HFFc6 (cell line): ENCODE measurements at places on chromosomes 7 and 10. TPM values are rescaled to one million over a fixed set of nuclear protein-coding genes. Genes with fewer than 3 reads are reported as not detected.

DNA sequence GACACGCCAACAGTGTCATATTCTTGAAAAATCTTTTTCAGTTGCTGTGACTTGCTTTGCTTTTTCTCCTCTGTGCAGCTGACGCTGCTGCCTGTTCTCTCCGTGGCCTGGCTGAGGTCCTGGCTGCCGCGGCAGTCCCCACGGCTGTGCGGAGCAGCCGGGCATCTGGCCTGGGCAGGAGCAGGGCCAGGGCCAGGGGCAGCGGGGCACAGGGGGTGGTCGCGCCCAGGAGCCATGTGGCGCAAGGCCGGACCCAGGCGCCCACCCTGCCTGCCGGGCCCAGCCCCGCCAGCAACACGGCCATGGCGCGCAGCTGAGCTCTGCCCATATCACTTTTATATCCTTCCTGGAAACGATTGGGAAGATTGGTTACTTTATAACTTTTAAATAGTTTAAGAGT lies 109.4 kb upstream of the ACBD5 start:
- H3K4me1 ChIP-seq = no peaks in the 10 kb centered on the region
- DNase-seq = no peak
- no peaks in the 10 kb centered on the region for H3K36me3 ChIP-seq
- no peak overlapping the region for H3K4me3 ChIP-seq
- peaks cover 32% of the 10 kb centered on the region for H3K27me3 ChIP-seq

GNAI1 gene
- 58.8 to 65.3 TPM (median 64.1 TPM) in 3 replicates for total RNA-seq

- H3K27me3 ChIP-seq = peaks cover 3% of the 10 kb centered on the region; the same call in 1 of the 2 replicates
- H3K4me3 ChIP-seq = no peak overlapping the region
- no peak overlapping the region for H3K27ac ChIP-seq
- peaks cover 45% of the 10 kb centered on the region for H3K4me1 ChIP-seq
- DNase-seq = no peak
- H3K36me3 ChIP-seq = no peaks in the 10 kb centered on the region; the same call in 1 of the 2 replicates
Observed at GRCh38 chr7:15853832-15854470, 167.5 kb upstream of the MEOX2 start.

DNA sequence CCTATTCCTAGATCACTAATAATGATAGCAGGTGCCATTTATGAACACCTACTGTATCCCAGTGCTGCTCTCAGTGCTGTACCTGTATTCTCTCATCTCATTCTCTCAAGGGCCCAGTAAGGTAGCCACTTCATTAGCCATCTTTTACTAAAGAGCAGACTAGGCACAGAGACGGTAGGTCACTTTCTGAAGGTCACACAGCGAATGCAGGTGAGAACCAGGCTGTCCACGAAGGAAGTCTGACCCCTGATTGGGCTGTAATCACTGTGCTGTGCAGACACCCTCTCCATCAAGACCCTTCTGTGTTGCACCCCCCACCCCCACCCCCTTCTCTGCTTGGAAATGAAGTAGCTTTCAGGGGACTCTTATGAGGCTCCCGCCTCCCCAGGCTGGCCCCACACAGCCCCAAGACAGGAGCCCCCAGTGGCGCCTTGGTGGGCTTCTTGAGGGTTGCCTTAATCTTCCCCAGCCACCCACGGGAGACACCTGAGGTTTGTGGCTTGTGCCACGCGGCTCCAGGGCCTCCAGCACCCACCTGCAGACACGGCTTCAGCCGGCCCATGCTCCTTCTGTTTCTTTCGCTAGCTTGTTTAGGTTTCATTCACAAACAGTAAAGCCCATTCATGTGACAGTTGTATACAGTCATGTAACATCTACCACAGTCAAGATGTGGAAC lies 81.7 kb upstream of the FAM20C start:
- no peak for DNase-seq
- H3K4me1 ChIP-seq = peaks cover 15% of the 10 kb centered on the region
- H3K27ac ChIP-seq = no peak overlapping the region
- H3K27me3 ChIP-seq = peaks cover 3% of the 10 kb centered on the region
- H3K4me3 ChIP-seq = no peak overlapping the region

- no peak overlapping the region for H3K4me3 ChIP-seq
- no peak for DNase-seq
- no peaks in the 10 kb centered on the region for H3K27me3 ChIP-seq
- 0 out of 2 replicates have a peak, but pooled peaks cover 5% of the 10 kb centered on the region for H3K4me1 ChIP-seq
- no peak overlapping the region for H3K27ac ChIP-seq
Observed at GRCh38 chr7:107414198-107414597, 55.7 kb upstream of the GPR22 start.

DNA sequence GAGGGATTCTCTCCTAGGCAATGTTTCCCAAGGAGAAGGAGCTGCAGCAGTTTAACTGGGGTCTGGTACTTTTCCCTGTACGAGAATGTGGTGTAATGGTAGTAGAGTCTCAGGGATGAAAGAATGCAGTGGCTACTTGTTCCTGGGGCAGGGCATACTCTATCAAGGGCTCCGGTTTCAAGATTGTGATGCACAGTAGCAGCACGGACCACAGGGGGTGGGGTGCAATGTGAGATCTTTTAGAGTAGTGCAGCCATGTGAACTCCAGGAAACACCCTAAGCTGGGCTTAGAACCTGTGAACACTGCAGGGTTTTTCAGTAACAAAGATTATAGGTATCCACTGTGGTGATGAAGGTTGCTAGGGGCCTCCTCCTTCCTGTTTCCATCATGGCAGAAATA lies 903.9 kb downstream of the NRG3 start:
- no peak overlapping the region for H3K4me3 ChIP-seq
- no peaks in the 10 kb centered on the region for H3K36me3 ChIP-seq
- no peaks in the 10 kb centered on the region for H3K4me1 ChIP-seq

DOCK1 gene
- 46.1 to 55.8 TPM (median 53.9 TPM) in 3 replicates for total RNA-seq

GBX1 gene
- not detected in 3 replicates for total RNA-seq

DNA sequence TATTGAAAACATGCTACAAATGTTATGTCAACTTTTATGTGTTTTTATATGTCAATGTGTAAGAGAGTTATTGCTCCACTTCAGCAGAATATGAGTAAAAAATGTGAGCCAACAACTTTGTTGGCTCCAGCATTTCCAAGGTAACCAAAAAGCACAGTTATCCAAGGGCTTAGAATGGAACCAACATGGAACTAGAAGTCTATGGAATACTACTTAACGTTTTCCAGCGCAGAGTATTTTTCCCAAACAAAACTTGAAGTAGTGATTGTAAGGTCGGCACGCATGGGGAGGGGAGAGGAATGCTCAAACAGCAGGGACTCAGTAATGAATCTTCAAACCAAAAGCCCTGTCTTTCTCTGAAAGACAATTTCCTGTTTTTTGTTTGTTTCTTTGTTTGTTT lies 45.0 kb upstream of the TSPAN13 start:
- H3K4me3 ChIP-seq = peak overlapping the region; percentile 47
- peaks cover 33% of the 10 kb centered on the region for H3K36me3 ChIP-seq
- H3K27ac ChIP-seq = peak overlapping the region; percentile 95
- H3K4me1 ChIP-seq = peaks cover 53% of the 10 kb centered on the region
- peak; percentile 56 for DNase-seq
- no peaks in the 10 kb centered on the region for H3K27me3 ChIP-seq

DNA sequence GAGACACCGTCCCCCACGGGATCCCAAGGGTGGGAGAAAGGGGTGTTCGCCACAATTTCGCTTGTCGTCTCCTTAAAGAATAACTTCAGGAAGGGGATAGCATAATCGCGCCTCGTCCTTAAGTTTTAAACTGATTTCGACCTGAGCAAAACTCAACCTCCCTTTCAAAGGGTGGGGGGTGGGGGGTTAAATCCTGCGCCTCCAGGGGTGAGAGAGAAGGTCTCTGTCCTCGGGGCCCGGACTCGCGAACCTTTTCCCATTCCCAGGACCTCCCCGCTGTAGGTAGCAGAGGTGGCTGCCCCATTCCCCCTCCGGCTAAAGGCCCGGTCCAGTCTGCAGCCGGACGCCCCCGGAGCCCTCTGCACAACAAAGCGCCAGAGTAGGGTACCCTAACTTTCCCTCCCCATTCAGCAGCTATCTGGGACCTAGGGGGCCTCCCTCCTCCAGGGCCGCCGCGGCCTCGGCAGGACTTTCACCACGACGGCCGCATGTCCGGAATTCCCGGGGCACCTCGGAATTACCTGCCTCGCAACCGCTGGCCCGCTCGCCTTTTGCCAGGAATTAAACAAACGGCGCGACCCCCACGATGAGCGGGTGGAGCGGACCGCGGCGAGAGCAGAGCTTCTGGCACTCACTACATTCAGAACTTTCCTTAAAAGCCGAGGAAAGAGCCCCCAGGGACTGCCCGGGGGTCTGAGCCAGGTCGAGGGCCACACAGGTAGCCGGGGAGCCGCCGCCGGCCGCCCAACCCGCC lies 1.7 kb downstream of the CDK6 start:
- H3K4me1 ChIP-seq = peaks cover 38% of the 10 kb centered on the region
- peaks cover 43% of the 10 kb centered on the region for H3K36me3 ChIP-seq
- peak overlapping the region; percentile 96 for H3K4me3 ChIP-seq
- no peak for DNase-seq
- H3K27ac ChIP-seq = peak overlapping the region; percentile 98
- no peaks in the 10 kb centered on the region; the same call in 1 of the 2 replicates for H3K27me3 ChIP-seq

DNA sequence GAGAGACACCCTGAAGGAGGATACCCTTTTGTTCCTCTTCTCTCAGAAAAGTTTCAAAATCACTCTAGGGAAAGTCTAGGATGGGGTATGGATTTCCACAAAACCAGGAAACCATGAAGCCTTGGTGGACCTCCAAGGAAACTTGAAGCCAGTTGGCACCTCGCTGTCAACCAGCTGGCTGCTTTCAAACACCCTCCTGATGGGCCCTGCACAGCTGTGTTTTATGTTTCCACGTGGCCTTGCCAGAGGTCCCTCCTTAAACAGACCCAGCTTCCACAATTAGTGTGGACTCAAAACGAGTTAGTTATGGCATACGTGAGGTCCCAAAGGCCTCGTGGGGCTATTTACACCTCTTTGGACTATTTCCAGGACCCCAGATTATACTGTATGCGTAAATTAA lies 5.9 kb downstream of the PPP1R3A start:
- H3K4me1 ChIP-seq = no peaks in the 10 kb centered on the region
- H3K27me3 ChIP-seq = no peaks in the 10 kb centered on the region
- no peaks in the 10 kb centered on the region; the same call in 1 of the 2 replicates for H3K36me3 ChIP-seq

GNG11 gene
- total RNA-seq = 26.8 and 27.2 TPM in 2 replicates
